ENCODE measurements at places on chromosomes 7 and 10.

DNA sequence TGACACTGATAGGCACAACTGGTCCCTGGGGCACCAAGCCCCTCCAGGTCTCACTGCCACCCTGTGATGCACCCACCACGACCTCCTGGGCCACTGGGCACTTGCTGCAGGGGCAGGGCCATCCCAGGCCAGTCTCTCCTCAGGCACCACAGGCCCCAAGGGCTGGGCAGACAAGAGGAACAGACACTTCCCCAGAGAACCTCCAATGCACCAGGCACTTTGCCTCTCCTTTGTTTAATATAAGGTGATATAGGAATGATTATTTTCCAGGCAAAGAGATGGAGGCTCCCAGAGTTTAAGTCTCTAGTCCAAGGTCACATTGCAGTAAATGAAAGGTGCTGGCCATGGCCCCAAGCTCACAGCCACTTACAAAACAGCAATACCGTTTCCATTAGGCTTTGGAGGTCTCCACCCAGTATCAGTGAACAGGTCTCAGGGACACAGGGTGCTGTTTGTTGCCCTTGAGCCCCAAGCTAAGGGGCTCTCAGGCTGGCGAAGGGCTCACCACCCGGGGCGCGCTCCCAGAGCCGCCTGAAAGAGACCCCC, 4.5 kb downstream of the DEPP1 start:
- DNase-seq, result no peak

DNA sequence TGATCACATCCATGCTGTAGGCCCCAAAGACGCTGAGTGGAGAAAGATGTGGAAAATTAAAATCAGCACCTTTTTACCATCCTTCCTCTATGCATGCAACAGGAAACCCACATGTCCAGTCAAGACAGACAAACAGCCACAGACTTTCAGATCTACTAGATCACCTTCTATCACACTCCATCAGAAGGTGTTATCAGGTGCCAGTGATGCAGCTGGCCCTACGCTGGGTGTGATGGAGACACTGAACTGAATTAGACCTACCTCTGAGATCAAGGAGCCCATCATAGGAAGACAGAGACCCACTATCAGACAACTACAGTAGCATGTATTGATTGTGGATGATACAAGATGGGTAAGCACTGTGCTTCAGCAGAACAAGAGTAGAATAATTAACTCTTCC, 15.5 kb downstream of the CYP3A4 start:
- DNase-seq, result no peak

DNA sequence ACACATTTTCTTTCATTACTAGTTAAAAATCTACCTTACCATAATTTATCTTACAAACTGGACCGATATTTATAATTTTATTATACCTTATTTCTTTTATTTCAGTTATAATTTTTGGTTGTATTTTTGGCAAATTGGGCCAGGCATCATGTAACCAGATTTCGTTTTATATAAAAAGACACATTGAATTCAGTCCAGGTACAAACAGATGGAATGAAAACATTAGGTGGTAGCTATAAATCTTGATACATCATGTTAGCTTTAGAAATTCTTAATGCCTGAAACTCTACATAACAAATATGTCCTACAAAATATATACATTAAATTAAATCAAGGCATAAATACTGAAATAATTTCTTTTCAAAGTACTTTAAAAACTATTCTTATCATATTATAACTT, 73.1 kb downstream of the SLC13A1 start:
- no peak for DNase-seq

- no peak for DNase-seq
These were observed 19.6 kb upstream of the MGMT start for GRCh38 chr10:129447486-129447885.

- no peak for DNase-seq
These were observed 16.1 kb upstream of the PALD1 start for GRCh38 chr10:70462349-70462984.

DNA sequence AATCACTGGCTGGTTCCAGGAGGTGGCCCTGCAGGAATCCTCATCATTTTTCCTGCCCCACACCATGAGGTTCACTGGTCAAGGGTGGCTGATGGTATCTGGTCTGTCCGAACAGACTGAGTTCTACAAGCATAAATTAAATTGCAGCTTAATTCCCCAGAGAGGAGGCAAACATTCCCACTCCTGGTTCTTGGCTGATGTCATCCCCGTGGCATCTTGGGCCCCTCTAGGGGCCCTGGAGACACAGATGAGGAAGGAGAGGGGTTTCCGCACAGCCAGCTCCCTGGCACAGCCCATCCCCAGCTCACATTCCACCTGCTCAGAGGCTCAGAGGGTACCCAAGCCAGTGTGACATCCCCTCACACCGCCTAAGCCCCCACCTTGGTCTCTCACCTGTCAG, 5.3 kb upstream of the KLRG2 start:
- DNase-seq, result no peak

GRCh38 chr10:22335173-22335933, 9.9 kb upstream of the SPAG6 start:
- DNase-seq, result no peak

- DNase-seq, result no peak
These were observed 113.2 kb upstream of the ANKRD1 start for GRCh38 chr10:91034042-91034441.
